ENCODE measurements at places on chromosomes 16 and 17.

GRCh38 chr17:81114351-81115093 lies 50.8 kb upstream of the PVALEF start:
- no peak for DNase-seq

DNA sequence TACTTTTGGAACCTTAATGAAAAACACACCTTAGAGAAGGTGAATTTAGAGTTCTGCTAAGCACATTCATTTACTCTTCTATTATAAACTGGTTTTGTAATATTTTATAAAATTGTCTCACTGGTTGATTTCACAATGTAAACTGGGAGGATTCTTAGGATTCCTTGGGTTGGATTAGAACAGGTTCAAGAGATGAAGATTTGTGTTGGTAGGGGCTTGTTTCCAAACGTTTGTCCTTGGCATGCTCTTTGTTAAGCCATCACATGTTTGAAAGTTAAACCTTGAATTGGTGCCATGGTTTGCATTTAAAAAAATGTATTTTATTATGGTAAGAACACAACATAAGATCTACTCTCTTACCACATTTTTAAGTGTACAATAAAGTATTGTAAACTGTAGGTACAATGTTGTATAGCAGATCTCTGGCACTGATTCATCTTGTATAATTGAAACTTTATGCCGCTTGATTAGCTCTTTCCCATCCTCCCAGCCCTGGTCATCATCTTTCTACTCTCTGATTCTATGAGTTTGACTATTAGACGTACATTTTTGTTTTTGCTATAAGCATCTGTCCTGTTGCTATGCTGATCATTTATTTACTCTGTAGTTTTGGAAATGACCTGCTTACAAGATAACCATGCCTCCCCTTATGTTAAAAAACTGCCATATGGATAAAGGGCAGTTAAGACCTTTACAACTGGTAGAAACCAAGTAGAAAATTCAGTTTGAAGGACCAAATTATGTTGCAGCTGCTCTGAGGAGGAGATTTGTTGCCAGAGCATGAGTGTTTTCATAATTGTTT lies 9.6 kb downstream of the FTO start:
- no peak for DNase-seq

DNA sequence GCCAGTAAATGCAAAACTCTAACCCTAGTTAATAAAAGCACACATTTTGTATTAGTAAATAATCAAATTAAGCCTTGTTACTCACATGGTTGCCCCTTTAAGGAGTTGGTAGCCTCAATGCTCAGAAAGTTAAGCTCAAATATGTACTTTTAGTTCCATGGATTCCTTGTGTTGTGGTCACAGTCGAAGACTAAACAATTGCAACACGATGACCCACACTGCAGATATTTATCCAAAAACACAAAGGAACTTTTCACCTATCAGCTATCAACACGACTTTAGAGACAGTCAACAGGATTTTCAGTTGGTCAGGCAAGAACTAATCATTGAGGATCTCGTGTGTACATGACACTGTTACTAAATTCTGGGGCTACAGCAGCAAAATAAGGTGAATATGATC lies 47.4 kb upstream of the NUDT7 start:
- no peak for DNase-seq

DNA sequence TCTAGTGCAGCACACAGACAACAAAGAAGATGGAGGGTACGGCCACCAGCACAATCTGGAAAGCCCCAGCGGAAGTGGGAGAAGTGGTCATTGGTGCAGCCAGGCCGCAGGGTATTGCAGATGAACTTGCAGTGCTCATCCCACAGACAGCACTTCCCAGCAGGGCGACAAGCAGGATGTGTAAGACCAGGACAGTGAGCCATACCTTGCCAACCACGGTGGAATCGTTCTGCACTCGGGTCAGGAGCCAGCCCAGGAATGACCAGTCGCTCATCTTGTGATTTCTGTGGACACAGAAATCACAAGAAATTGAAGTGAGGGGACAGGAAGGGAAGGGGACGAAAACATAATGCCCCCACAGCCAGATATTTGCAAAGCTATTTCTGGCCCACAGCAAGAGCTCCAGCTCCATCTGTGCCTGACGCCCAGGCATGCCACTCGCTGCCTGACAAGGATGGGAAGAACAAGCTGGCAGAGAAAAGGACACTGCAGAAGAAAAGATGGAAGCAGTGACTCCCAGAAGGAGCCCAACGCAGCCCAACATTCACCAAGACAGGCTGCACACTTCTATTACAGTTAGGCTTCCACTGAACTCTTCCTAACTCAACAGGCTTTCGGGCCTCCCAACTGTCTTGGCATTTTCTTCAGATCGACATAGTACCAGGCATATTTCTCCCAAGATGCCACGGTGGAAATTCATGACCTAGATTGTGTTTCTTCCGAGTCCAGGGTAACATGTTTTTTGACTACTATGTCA lies 17.5 kb upstream of the MYO18A start:
- no peak for DNase-seq

DNA sequence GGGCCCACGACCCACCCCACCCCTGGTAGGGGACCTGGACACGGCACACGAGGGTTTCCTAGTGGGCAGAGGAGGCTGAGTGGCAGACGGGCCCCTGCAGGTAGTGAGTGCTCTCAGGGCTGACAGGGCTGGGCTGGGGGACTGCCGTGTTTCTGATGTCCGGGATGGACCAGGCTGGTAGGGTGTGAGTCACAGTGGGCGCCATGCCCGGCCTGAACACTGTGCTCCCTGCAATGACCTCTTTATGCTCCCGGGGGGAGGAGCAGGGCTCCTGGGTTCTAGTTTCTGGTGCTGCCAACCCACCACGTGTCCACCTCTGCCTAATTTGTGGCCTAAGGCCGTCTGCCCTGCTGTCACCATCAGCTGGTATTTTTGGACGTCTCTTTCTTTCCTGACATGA lies 26.3 kb downstream of the ARHGAP23 start:
- peak; percentile 36 for DNase-seq

DNA sequence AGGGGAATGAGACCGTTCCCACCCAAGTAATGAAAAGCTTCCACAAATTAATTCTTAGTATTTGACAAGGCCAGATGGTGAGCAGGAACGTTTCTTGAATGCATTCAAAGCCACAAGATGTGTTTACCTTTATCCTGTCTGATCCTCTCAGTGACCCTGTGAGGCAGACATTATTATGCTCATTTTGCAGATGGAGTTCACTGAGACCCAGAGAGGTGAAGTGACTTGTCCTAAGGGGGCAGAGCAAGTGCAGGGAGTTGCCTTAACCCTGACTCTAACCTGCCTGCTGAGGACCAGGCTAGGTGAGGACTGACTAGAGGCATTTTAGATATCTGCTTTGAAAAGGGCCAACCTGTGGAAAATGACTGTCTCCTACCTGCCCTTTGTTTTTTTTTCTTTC lies 156.7 kb downstream of the HAPSTR1 start:
- DNase-seq: no peak

- no peak for DNase-seq
These were observed 28.3 kb downstream of the PRDM7 start for GRCh38 chr16:90048737-90049330.

DNA sequence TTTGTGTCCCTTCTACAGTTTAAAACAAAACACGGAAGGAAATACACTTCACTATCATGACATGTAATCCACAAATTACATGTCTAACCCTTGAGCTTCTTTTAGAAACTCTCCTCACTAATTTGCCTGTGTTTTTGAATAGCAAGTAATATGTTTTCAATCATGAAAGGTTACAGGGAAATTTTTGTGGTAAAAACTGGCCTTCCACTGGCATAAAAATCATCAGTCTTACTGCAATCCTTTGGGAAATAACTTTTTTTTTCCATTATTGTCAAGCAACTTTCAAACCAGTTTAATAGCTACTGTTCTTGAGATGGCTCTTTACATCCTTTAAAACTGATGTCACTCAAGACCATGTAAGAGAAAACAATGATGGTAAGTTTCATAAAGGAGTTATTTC lies 27.0 kb downstream of the MYO1D start:
- DNase-seq: no peak

- no peak for DNase-seq
These were observed 10.3 kb upstream of the MINK1 start for GRCh38 chr17:4822835-4823234.

DNA sequence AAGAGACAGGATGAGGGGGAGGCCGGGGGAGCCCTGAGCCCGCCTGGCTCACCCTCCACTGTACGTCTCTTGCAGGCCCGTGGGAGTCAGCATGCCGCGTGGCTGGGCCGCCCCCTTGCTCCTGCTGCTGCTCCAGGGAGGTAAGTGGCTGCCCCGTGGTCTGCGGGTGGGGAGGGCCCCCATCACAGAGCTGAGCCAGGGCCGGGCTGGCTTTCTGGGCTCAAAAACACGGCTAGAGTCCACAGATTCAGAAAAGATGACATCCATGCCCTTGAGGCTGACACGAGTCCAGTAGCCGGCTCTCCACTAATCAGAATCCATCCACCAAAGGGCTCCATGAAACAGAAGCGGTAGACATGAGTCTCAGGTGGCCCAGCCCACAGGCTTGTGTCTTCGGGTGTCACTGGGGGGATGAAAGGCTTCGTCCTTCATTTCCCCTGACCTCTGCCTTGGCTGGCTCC lies 28.0 kb downstream of the IL21R start:
- no peak for DNase-seq

DNA sequence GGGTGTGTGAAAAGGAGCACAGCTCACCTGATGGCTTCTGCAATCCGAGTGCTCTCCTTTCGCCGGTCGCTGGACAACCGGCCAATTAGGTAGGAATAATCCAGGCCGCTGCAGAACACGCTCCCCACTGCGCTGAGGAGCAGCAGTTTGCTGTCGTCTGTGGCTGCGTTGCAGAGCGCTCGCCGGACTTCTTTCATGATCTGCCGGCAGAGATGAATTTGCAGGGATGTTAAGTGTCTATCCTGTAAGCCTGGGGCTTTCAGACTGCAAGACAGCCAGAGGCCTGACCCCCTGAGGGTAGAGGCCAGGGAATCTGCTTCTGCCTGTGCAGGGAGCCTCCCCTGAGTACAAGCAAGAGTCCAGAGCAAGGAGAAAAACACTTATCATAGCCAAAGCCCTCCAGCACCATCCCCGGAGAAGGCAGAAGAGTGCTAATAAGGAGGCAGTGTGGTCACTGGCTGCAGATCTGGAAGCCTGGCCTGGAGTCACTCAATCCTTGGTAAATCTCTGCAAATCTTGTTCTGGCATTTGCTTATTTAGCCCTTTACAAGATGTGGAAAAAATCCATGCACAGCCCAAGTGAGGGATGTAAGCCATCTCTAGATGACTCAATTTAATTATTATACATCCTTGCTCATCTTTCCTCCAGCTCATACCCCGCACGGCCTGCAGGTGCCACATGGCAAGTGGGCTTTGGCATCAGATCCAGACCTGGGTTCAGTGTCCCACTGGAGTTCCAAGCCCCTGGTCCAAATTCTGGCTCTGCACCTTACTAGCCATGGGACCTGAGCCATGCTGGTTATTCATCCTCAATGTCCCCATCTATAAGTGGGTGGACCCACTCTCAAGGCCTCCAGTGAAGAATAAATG lies 80.2 kb downstream of the DYNLRB2 start:
- DNase-seq: no peak

DNA sequence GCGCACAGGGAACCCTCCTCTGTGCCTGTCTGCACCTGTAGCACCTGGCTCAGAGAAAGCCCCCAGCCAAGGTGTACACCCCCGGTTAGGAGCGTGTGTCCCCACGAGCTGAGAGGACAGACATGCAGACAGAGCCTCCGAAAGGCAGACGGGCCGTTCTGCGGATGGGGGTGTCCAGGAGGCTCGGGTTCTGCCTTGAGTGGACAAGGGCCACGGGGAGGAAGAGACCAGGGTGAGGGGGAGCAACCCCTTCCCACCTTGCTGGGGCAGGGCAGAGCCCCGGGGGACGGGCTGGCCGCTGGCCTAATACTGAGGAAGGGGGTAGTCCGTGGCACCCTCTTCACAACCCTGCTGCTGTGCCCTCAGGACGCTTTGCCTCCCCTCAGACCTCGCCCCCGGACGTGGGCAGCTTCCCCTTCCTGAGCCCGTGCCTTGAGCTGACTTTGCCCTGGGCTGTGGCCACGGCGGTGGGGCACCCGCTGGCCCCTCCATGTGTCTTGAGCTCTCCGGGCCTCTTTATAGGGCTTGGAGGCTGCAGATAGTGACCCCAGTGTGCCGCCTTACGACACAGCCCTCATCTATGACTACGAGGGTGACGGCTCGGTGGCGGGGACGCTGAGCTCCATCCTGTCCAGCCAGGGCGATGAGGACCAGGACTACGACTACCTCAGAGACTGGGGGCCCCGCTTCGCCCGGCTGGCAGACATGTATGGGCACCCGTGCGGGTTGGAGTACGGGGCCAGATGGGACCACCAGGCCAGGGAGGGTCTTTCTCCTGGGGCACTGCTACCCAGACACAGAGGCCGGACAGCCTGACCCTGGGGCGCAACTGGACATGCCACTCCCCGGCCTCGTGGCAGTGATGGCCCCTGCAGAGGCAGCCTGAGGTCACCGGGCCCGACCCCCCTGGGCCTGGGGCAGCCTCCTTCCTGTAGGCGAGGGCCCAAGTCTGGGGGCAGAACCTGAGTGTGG lies 5.7 kb downstream of the SLC22A31 start:
- no peak for DNase-seq

GRCh38 chr16:12675046-12675445 lies 128.6 kb downstream of the CPPED1 start:
- no peak for DNase-seq

DNA sequence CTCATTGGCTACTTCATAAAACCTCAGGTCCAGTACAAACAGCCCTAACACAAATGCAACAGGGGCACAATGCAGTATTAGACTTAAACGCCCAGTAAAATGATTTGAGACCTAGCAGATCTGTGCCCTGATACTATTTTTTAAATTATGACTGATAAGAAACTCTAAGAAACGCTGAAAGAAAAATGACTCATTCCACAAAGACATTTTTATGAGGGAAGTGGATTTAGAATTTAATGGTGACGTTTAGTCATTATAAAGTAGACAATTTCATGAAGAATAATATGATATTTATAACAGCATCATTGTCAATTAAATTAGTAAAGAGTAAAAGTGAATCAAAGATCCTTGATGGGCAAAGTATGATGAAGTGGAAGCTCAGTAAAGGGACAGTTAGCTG lies 80.4 kb upstream of the DHX40 start:
- no peak for DNase-seq

- DNase-seq: no peak
These were observed 46.9 kb upstream of the HNF1B start for GRCh38 chr17:37791447-37792399.

DNA sequence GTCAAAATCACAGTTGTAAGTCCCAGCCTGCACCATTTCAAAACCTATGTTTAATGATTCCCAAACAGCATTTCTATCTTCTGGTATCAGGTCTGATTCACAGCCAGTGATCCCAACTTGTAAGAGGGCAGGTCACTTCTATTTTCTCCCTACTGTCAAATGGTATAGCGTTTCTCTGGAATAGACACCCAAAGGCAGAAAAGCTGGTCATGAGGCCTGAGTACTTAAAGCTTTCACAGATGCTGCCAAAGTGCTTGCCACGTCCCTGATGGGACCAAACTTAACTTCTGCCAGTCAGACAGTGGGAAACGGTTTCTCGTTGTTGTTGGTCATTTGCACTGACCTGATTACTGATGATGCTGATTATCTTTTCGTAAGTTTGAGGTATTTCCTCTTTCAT lies 43.4 kb downstream of the CYTH1 start:
- DNase-seq: no peak

- no peak for DNase-seq
These were observed 6.6 kb downstream of the ST3GAL2 start for GRCh38 chr16:70432356-70432722.

- DNase-seq: no peak
These were observed 246.7 kb downstream of the IRF8 start for GRCh38 chr16:86145669-86146068.
